ENCODE measurements at places on chromosomes 3 and 15.

DNA sequence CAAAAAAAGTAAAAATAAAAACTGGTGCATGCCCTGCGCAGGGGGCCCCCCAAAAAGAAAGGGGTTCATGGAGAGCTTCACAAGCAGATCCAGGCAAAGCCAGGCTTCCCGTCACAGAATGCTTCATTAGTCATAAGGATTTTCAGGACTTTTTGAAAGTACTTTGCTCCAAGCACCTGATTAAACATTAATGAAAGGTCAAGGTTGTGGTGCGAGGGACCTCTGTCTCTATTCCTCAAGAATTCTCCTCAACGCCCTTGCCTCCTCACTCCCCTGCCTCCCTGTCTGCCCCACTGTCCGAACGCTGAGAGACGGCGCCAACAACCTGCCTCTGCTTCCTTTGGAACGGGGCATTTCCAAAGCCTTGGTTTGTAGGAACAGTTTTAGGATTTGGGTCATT lies 240.1 kb upstream of the IGF1R start:
- DNase-seq = no peak

- no peak for DNase-seq
Observed at GRCh38 chr3:100537646-100538338, 45.4 kb downstream of the TMEM45A start.

GRCh38 chr3:48130321-48130904 lies 57.8 kb downstream of the CDC25A start:
- DNase-seq = no peak

DNA sequence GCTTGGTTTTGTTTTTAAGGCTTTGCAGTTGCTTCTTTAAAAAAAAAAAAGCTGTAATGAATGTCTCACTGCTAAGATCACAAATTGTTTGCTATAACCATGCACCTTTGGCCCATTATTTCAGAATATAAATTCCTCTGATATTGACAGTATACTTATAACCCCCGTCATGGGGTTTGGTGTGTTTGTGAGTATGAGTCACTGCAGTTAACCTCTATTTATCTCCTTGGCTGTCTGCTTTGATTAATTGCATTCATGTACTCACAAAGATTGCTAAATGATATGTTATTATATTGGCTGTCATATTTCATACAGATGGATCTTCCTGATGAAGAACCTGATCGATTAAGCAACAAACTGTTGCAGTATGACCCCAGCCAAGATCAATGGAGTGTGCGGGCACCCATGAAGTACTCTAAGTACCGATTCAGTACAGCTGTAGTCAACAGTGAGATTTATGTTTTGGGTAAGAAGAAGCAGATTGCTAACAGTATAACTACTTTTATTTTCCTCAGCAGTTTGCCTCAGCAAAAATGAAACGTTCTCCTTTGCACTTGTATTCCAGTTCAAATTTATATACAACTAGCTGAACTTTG lies 14.9 kb downstream of the KBTBD12 start:
- no peak for DNase-seq

DNA sequence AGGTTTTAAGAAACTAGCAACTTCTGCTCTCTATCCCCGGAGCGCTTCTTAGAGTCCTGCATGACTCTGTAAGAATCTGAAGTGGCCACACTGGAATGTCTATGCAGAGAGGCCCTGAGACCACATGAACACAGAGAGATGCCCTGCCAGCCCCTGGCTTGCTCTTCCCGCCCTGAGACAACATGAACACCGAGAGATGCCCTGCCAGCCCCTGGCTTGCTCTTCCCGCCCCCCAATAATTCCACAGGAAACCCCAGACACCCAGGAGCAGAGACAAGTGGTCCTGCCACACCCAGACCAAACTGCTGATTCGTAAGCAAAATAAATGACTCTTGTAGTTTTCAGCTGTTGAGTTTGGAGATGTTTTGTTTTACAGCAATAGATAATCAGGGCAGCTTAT lies 166.1 kb downstream of the OSBPL10 start:
- DNase-seq = no peak

DNA sequence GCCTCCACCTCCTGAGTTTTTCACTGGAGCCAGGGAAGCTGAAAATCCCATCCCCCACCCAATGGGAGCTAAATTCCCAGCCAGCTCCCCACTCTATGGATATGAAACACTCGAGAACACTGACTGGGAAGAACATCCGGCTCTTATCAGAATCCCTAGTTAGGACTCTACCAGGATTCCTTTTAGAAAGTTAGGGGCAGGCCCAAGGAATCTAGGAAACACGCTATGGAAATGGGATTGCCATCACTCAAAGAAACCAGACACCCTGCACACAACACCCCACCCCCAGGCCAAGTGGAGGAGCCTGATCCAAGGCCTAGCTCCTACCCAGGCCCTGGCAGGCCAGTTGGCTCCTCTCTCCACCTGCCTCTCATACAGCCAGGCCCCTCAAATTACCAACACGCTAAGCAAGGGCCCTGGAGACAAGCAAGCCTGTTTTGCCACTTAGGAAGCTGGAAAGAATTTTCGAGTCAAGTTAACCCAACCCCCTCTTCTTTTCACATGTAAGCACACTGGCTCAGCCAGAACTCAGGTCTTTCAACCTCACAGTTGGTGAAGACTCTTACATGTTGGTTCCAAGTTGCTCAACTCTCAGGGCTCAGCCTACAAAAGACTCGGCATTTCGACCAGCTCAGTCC lies 75.5 kb downstream of the RBPMS2 start:
- DNase-seq = no peak

DNA sequence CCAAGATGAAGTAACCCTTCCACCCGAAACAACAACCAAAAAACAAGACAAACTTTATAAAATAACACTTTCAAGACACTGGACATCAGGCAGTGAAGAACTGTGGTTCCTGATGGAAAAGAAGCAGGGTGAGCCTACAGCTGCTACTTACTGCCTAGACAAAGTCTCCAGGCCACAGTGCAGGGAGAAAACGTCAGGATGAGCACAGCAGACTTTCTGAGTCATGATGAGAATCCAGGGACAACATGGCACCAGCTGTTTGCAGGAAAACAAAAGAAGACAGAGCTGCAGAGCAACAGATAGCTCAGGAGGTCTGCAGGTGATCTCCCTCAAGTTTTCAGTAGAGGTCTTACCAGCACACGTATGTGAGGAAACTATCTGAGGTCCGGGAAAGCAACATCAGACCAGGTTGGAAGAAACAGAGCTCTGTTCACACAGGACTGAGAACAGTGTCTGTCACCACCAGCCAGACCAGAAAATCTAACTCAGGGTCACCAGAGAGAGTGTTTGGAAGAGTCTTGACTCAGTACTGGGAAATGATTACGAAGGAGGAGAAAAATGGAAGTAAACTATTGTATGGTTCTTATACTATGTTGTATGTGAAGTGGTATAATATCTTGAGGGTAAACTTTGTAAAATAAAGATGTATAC lies 108.9 kb downstream of the ANO10 start:
- no peak for DNase-seq

- DNase-seq = no peak
Observed at GRCh38 chr3:115141033-115141757, 5.9 kb downstream of the ZBTB20 start.

GRCh38 chr3:63914312-63914711 lies 2.1 kb upstream of the SCAANT1 start:
- no peak for DNase-seq

DNA sequence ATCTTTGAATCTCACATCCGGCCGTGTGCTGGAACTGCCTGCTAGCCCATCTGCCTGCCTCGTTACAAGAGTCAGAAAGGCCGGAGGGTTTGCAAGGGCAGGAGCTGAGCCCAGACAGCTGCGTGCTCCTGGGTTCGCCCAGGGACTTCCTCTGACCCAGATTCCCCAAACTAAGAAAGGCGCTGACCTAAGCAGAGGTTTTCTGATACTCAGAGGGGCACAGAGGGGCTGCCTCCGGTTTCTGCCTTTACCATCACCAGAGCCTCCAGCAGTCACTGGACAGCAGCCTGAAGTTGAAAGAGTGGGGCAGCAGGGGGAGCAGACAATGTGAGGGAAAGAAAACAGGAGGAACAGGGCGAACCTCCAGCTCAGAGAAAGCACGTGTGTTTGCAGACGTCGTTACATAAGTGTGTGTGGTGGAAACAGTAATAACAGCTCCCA lies 33.4 kb upstream of the RAD18 start:
- DNase-seq = no peak

GRCh38 chr3:52023860-52024764 lies 28.4 kb upstream of the RPL29 start:
- no peak for DNase-seq

GRCh38 chr15:62506217-62506805 lies 341.2 kb upstream of the C2CD4B start:
- DNase-seq = no peak

DNA sequence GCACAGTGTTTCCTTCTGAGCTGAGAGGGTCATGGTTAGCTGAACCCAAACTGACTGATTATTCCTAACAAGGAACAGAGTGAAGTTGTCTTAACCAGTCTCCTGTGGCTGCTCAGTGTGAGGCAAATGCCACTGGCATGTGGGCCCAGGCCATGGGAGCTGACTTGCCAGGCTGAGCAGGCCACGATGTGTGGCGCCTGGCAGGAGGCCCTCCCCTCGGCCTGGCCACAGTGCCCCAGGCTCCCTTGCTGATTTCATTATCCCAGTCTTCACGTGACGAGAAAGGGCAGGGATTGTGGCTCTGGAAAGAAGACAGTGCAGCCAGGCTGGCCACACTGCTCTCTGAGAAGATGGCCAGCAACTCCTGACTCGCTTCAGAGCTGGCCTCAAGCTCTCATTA lies 58.8 kb downstream of the SLCO2A1 start:
- no peak for DNase-seq

DNA sequence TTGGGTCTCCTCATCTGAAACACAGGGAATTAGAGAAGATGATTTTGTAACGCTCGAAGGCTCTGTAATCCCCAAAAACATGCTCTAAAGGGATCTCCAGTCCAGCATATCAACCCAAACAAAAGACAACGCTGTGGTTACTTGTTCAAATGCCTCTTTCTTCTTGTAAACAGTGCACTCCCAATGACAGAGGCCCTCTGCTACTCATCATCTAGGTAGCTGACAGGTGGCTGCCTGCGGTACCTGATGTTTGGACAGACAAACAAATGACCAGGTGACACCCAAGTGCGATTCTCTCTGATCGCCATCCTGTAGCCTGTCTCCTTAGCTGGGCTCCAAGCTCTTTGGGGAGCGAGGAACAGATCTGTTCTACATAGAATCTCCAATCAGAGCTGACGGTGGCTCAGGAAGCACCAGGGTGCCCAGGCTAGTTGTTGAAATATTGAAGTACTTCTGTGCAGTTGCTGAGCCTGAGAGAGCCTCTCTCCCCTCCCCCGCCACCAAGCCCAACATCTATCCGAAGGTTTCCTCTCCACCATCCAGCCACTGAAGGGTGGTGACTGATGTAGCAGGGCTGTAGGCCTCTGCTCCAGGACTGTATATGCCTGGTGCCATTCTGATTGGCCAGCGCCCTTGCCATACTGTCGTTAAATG lies 238.7 kb downstream of the XXYLT1 start:
- DNase-seq = no peak

- peak; percentile 59 for DNase-seq
Observed at GRCh38 chr3:188947401-188948280, 224.1 kb upstream of the TPRG1 start.

- DNase-seq = no peak
Observed at GRCh38 chr15:54841701-54842305, 354.9 kb downstream of the RSL24D1 start.

DNA sequence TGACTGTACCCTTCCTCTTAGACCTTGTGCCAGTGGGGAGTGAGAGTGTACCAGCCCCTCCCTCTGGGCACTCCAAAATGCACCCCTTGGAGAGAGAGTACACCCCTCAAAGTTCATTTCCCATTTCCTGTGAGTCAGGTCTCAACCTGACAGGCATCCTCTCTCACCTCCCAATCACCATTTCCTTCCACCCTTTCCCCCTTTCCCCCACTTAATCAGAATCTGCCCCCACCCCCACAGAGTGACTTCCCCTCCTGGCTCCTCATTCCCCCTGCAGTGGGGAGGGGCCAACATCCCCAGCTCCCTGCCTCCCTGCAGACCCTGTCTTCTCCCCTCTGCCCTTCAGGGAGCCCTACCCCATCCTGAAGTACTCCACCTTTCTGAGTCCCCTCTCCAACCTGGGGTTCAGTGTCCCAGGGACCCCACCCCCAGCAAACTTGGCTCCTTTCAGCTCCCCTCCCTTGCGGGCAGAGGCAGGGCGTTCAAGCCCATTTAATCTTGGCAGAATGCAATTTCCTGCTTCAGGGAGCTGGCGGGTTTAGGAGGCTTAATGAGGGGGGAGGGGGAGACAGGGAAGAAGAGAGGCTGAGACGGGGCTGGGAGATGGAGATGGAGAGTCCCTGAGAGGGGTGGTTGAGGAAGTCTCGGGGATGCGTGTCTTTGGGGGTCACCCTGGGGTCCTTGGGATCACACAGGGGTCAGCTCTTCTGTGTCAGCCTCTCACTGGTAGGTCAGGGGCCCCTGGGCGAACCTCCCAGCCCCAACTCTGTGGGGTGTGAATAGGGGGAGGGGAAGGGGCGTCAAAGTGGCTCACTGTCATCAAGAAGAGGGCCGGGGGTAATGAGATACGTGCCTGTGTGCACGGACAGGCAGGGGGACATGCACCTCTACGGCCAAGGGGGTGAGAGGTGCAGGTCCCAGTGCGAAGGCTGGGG lies 16.6 kb upstream of the SEMA3F start:
- DNase-seq = no peak

- DNase-seq = no peak
Observed at GRCh38 chr3:154660811-154661210, 230.8 kb upstream of the GPR149 start.

DNA sequence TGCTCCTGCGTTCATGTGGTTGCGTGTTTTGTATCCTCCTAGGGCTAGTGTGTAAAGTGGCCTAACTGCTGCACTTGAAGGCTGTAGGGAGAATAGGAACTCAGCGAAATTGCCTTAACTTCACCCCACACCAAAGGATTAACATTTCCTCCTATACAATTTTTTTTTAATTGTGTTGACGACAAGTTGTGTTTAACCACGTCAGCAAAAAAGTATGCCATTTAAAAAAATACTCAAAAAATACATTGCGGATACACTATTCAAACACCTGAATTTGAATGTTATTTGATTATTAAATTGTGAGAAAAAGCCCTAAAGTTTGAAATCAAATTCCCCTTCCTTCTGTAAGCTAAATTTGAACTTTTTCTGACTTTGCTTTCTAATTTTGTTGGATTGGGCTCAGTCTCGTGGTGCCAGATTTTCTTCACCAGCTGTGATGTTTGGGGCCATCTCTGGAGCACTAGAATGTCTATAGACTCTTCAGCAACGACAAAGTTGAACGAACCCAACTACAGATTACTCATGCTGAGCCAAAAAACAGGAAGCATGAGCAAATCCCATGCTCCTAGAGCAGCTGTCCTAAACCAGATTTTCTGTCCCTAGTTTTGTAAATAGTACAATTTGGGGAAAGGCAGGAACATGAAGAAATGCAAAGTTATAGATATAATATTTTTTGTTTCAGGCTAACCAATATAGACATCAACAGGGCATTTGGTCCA lies 8.1 kb upstream of the SLC9A9 start:
- no peak for DNase-seq

- DNase-seq = no peak
Observed at GRCh38 chr3:167940241-167940640, 155.5 kb downstream of the GOLIM4 start.
